ENCODE measurements at places on chromosomes 4 and X. TPM values are rescaled to one million over a fixed set of nuclear protein-coding genes. Genes with fewer than 3 reads are reported as not detected.

FTHL17 gene
- total RNA-seq, result not detected

GRCh38 chr4:176814770-176815169 lies 22.0 kb upstream of the VEGFC start:
- H3K27ac ChIP-seq, result no peak overlapping the region
- H3K27me3 ChIP-seq, result no peaks in the 10 kb centered on the region
- H3K4me1 ChIP-seq, result no peaks in the 10 kb centered on the region
- no peak overlapping the region for H3K4me3 ChIP-seq

LARP7 gene
- 41.3 TPM for total RNA-seq

GRCh38 chr4:25837107-25837506 lies 25.7 kb downstream of the SEL1L3 start:
- H3K4me3 ChIP-seq, result no peak overlapping the region
- DNase-seq, result no peak
- no peaks in the 10 kb centered on the region for H3K36me3 ChIP-seq
- H3K4me1 ChIP-seq, result no peaks in the 10 kb centered on the region

DNA sequence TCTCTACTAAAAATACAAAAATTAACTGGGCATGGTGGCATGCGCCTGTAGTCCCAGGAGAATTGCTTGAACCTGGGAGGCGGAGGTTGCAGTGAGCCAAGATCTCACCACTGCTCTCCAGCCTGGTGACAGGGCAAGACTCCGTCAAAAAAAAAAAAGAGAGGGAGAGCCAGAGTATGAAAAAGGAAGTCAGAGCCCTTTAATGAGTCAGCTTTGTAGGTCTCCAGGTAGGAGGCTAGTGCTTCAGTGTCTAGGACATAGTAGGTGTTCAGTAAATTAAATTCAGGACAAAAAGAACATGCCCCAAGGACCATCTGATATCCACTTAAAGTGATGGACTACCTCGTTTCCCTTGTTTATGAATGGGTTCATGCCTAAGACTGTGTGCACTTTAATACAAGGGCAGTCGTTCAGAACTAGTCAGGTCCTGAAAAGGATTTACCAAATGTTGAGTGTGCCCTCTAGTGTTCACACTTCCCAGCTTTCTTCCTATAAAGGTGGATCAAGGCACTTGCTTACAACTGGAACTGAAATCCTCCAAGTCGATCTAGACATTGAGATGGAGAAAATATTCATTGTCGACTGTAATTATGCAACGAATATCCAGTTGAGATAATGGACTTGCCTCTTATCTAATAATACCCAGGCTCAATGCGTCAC lies 29.0 kb downstream of the F9 start:
- no peaks in the 10 kb centered on the region for H3K4me1 ChIP-seq
- H3K27me3 ChIP-seq, result no peaks in the 10 kb centered on the region
- H3K27ac ChIP-seq, result no peak overlapping the region
- no peak for DNase-seq
- no peaks in the 10 kb centered on the region for H3K36me3 ChIP-seq
- no peak overlapping the region for H3K4me3 ChIP-seq
